ENCODE measurements at places on chromosomes 4 and X.

GRCh38 chrX:28787206-28787605 lies 200.0 kb downstream of the IL1RAPL1 start:
- H3K4me3 ChIP-seq, result no peak overlapping the region
- H3K27me3 ChIP-seq, result no peaks in the 10 kb centered on the region
- no peak for DNase-seq
- no peak overlapping the region for H3K27ac ChIP-seq

GRCh38 chr4:30948653-30949052 lies 228.5 kb downstream of the PCDH7 start:
- H3K4me3 ChIP-seq, result no peak overlapping the region
- no peak overlapping the region for H3K27ac ChIP-seq

GRCh38 chr4:119559044-119559647 lies 69.5 kb downstream of the PDE5A start:
- DNase-seq, result no peak
- peaks cover 12% of the 10 kb centered on the region for H3K36me3 ChIP-seq
- H3K27ac ChIP-seq, result no peak overlapping the region
- no peak overlapping the region for H3K4me3 ChIP-seq

DNA sequence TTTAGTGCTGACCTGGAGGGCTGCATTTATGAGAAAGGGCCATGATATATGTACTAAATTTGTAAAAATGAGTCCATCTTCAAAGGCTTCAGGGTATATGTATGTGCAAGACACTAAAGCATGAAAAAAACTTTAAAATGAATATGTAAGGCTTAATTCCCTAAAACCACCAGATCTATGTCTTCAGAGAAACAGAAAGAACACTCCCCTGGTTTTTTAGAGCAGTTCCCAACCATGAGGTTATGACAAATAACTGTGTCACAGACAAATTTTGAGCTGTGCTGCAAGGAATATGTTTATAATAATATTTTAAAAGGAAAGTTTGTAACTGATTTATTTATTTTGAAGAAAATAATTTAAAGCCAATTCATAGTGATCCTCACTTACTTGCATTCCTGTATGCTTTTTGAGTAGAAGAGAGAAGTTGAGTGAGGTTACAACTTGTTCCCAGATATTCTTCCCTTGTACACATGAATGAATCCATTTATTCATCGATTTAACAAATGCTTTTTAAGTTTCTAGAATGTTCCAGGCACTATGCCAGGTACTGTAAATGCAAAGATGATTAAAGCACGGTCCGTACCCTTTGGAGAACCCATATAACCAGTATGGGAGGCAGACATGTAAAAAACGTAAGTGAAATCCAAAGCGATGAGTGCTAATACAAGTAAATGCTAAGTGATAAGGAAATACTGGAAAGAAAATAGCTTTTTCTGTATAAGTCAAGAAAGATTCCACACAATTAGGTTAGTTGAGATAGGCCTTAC lies 295.2 kb upstream of the DIAPH2 start:
- H3K36me3 ChIP-seq, result no peaks in the 10 kb centered on the region
- H3K27me3 ChIP-seq, result no peaks in the 10 kb centered on the region
- H3K4me3 ChIP-seq, result no peak overlapping the region
- DNase-seq, result no peak
- no peak overlapping the region for H3K27ac ChIP-seq
- H3K4me1 ChIP-seq, result no peaks in the 10 kb centered on the region

GRCh38 chr4:87006676-87007527 lies 72.1 kb downstream of the AFF1 start:
- H3K4me3 ChIP-seq, result peak overlapping the region; percentile 97
- peak; percentile 91 for DNase-seq
- H3K27ac ChIP-seq, result peak overlapping the region; percentile 99

Data from neural crest cell (in vitro differentiated cells).